Substantia nigra (tissue), 51 donors: ENCODE measurements at places on chromosomes 11 and 22.

- no peak for DNase-seq
Measured at GRCh38 chr11:82782825-82783374, 49.2 kb upstream of the FAM181B start.

DNA sequence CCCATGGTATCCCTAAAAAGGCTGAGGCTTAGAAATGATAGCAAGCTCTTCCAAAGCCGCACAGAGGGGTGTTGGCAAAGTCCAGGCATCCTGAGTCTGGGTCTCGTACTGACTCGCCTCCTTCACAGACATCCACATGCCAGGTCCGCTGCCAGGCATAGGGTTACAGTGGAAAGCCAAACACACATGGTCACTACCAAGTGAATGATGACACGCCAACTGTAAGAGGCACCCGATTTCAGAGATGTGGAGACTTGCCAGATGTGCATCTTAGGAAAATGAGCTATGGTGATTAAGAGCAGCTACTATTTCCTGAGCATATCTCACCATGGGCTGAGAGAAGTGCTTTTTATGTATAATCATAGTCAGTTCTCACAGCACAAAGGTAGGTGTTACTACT is 314.9 kb downstream of the MIAT start:
- DNase-seq, result no peak

- DNase-seq, result no peak
Measured at GRCh38 chr11:34567733-34568132, 53.2 kb upstream of the EHF start.

GRCh38 chr11:2694995-2695939 is 4.5 kb downstream of the KCNQ1OT1 start:
- DNase-seq, result no peak

DNA sequence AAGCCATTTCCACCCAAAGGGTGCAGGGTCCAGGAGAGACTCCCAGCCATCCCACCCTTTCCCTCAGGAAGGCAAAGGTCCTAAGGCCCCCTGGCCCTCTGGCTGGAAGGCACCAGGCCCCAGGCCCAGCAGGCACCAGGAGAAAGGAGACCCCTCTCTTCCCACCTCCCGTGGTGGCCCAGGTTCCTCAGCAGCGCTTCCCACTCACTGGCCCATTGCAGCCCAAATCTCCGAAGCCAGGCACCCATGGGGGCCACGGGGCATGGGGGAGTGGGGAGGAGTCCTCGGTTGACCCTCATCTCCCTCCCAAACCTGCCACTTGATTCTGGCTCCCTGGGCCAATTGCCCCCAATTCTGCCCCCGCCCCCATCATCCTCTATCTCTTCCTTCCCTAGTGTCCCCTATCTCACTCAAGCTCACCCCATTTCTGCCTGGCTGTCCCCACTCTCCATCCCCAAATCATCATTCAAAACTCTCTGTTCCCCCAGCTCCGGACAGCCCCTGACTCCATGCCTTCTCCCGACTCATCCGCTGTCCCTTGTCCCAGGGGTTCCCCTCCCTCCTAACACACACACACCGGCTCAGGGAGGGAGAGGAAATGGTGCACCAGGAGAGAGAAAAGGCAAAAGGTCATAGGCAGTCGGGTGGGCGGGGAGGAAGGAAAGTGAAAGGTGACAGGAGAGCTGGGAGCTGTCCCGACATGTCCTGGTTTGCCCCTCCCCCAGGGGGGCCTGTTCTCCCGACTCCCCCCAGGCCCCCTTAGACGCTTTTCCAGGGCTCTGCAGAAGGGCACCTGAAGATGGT is 1.2 kb downstream of the LIF start:
- DNase-seq, result no peak

DNA sequence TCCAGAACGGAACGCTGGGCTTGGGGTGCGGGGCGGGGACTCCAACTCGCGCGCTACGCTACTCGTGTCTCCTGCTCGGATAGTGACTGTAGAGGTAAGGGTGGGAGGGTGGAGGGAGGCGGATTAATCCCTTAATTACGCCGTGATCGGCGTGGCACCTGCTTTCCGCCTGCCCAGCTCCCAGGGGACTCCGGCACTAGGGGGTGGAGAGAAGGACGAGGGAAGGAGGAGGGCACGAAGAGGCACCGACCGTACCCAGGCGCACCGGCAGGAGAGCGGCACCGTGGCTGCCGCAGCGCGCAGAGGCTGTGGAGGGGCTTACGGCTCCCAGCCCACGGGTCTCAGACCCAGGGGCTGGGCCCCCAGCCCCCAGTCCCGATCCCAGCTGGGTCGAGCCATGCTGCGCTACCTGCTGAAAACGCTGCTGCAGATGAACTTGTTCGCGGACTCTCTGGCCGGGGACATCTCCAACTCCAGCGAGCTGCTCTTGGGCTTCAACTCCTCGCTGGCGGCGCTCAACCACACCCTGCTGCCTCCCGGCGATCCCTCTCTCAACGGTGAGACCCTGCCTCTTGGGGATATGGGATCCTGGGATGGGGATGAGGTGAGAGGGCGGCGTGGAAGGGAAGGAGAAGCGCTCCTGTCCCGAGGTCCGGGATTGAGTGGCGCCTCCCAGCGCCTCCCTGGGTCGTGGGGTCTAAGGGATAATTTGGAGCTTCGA is at the start of gene ROBO3:
ROBO3 (plus strand) TSS at position 252 of the 721 bp plus-strand sequence; CDS start at position 398, 146 bp downstream.
- no peak for DNase-seq

DNA sequence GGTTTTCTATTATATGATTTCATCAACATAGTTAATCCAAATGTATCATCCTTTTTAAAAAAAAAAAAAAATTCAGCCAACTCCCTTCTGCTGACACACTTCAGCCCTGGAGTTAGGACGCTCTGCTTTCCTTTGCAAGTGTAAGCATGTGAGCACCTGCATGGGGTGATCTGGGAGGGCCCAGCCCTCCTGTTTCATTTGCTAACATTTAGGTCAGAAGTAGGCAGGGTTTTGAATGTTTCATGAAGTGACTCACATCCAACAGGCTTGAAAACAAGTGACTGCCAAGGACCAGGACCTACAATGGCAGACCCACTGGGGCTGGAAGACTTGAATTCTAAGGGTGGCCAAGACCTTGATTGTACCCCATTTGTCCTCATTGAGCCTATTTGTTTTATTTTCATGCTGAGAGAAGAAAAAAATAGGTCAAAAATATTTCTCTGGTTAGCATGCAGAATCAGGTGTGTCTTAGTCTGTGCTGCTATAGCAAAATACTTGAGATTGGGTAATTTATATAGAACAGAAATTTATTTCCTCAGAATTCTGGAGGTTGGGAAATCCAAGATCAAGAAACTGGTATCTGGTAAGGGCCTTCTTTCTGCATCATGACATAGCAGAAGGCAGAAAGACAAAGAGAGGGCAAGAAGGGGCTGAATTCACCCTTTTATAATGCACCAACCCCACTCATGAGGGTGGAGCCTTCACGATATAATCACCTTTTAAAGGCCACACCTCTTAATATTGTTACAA is 137.6 kb downstream of the CD44 start:
- DNase-seq, result no peak

GRCh38 chr11:95242091-95242844 is 11.3 kb upstream of the SESN3 start:
- no peak for DNase-seq

DNA sequence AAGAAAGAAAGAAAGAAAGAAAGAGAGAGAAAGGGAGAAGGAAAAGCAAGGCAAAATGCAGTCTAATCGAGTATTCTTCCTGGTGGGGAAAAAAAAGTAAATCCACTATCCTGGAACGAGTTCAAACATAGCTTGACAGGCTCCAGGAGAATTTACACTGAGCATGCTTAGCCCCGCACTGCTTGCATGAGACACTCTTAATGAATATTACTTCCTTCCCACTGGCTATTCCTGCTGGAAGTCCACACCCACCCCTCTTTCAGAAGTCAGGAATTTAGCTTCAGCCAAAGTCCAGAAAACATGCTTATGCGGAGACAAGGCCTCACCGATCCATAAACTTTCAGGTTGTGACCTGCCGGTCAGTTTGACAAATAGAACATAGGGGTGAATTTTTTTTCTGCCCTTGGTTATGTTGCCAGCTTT is 251.8 kb upstream of the BLID start:
- no peak for DNase-seq

GRCh38 chr11:7656704-7657103 is 16.6 kb downstream of the CYB5R2 start:
- DNase-seq, result no peak
